ENCODE measurements at places on chromosomes 4 and X.

GRCh38 chr4:6272863-6273660 lies 3.4 kb downstream of the WFS1 start:
- DNase-seq, result peak; percentile 72

- no peak for DNase-seq
Observed at GRCh38 chr4:88879991-88880390, 177.0 kb downstream of the FAM13A start.

GRCh38 chrX:124256216-124256615 lies 76.2 kb upstream of the TEX13D start:
- no peak for DNase-seq

DNA sequence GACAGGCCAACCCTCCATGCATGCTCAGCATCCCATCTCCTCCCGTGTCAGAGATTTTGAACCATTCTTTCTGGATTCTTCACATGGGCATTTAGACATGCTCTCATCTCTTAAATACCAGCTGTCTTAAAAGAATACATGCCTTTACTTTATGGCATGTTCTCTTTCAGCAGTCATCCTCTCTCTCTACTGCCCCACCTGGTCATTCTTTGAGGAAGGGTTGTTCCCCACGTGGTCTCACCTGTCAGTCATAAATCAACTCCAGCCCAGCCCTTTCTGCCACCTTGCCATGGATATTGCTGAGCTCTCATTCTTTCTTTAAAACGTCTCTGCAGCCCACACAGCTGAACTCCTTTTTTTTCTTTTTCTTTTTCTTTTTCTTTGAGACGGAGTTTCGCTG lies 111.3 kb downstream of the ARHGAP10 start:
- DNase-seq, result peak; percentile 60

DNA sequence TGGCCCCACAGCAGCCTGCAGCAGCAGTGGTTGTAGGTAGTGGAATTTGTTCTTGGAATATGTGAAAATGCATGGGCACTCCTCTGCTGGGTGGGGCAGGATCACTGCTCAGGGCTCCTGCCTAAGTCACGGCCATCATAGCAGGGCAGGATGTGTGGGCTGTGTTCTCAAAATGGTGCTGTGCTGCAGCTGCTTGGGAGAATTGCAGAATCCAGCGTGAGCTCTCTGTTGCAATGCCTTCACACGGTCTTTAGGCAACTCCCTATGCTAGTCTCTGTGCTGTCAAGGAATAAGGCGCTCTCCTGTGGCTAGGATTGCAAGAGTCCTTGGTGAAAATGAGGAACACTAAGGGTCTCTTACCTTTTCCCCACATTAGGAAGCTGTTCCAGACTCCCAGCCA lies 42.9 kb downstream of the F8 start:
- DNase-seq, result no peak

- DNase-seq, result no peak
Observed at GRCh38 chr4:88731381-88731780, 33.8 kb upstream of the NAP1L5 start.

- DNase-seq, result peak; percentile 4
Observed at GRCh38 chr4:68451246-68452211, 4.3 kb downstream of the TMPRSS11E start.

GRCh38 chr4:37748485-37748884 lies 62.3 kb upstream of the RELL1 start:
- DNase-seq, result no peak

- DNase-seq, result no peak
Observed at GRCh38 chr4:25302626-25303025, 9.9 kb upstream of the ZCCHC4 start.

DNA sequence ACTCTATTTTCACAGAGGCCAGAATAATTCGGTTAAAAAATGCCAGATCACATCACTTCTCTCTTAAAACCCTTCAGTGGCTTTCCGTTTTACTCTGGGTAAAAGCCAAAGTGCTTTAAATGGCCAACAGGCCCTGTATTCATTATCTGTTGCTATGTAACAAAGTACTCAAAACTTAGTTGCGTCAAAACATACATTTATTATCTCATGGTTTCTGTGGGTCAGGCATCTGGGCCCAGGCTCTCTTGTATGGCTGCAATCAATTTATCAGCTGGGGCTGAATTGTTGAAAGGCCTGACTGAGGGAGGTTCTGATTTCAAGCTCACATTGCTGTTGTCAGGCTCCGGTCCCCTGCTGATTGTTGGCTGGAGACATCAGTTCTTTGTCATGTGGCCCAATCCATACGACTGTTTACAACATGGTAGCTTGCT lies 72.7 kb upstream of the H2AZ1 start:
- DNase-seq, result peak; percentile 36

DNA sequence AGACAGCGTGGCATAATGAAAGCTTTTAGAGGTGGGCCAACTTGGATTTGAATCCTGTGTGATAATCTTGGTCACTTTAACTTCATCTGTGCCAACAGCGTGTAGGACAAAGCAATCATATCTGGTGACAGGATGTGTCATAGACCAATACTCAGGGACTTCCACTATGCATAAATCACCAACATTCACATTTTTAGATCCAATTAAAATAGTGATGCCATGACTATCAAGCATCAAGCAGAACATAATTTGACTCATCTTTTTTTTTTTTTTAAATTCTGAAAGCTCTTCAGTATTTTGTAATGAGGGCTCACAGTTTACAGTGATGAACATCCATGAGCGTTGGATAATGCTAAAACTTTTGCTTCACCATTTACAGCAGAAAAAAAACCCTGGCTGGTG lies 27.3 kb upstream of the RAPGEF2 start:
- no peak for DNase-seq

DNA sequence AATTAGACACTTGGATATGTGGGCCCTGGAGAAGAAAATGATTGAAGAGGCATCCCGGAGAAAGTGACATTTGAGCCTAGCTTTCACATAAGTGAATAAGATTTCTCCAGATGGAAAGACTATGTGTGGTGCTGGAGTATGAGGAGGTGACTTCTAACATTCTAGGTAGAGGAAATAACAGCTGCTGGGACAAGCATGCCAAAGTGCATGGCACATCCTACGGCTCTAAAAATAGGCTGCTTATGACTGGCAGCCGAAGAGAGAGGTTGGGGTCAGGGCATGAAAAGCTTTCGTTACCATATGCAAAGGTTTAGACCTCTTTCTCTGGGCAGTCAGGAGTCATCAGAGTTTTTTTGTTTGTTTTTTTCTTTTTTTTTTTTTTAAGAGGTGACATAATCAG lies 142.0 kb downstream of the SOX3 start:
- DNase-seq, result no peak

GRCh38 chrX:63754136-63754859 lies 30.7 kb downstream of the ARHGEF9 start:
- peak; percentile 41 for DNase-seq

- DNase-seq, result no peak
Observed at GRCh38 chr4:159547645-159548308, 444.9 kb downstream of the RAPGEF2 start.

DNA sequence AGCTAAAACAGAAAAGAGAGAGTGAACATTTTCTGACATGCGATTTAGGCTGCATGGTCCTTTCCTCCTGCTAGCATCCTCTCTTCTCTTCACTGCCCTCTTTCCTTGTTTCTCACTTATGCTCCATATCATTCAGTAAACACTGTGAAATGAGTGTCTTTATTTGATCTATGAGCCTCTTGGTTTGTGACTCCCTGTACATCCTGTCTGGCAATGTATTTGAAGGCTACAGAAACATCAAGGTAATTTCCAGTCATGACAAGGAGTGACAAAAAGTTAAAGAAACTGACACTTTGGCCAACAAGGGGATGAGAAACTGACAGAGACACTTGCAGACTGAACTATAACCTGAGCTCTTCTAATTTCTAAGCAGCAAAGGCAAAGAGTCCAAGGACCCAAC lies 8.7 kb downstream of the FTHL17 start:
- no peak for DNase-seq

- DNase-seq, result no peak
Observed at GRCh38 chrX:24858004-24858746, 157.6 kb downstream of the ARX start.

DNA sequence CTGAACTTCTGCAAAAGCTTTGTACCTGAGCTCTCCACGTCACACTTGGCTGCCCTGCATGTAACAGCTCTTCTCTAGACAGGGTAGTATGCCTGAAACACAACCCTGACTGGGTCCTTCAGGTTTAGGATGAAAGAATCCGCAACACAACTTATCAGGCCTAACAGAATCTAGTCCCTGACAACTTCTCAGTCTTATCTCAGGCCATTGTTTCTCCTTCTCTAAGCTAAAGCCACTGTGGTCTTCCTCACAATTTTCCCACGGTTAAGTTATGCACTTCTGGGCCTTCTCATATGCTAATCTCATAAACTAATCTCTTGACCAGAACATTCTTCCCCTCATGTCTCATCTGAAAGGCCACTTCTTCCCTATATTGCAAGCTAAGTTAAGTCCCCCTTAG lies 10.8 kb upstream of the TMPRSS11B start:
- no peak for DNase-seq

- no peak for DNase-seq
Observed at GRCh38 chrX:28609003-28609402, 21.8 kb downstream of the IL1RAPL1 start.

DNA sequence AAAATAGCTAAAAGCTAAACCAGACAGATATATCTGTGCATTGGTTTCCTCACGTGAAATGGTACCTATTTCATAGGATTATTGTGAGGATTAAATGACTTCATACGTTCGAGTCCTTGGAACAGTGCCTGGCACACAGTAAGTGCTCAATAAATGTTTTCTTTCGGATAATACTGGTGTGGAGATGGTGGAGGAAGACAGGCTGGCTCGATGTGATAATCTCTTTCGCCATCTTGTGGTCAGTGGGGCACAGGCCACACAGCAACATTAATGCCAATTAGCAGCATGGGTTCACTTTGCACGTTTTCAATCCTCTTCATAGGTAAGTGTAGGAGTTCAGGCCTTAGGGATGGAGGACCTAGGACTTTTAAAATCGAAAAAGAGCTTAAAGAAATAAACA lies 9.3 kb downstream of the PAGE4 start:
- DNase-seq, result peak; percentile 59

DNA sequence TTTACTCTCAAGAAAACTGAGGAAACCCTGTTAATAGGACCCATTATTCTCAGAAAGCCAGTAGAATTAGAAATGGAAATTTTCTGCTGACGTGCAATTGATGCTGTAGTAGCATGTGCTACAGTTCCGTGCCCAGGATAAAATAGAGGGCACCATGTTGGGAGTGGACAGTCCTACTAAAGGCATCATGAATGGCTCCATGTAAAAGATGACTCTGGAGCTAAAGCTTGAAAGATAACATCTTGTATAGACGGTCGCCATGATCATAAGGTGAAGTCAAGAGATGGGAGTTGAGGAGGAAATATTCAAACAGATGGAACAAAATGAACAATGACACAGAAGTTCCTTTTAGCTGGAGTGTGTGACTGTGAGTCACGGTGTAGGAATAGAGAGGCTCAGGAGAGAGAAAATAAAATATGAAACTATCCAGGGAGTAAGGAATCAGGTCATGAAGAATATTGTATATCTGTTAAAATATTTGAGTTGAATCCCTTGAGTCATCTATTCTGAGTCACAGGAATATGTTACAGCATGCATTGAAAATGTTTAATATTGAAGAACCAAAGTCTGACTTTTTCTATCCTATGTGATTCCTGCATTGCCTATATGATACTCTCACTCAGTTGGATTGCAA lies 31.8 kb downstream of the ANXA10 start:
- no peak for DNase-seq

GRCh38 chr4:36235306-36235705 lies 9.0 kb downstream of the ARAP2 start:
- DNase-seq, result no peak

DNA sequence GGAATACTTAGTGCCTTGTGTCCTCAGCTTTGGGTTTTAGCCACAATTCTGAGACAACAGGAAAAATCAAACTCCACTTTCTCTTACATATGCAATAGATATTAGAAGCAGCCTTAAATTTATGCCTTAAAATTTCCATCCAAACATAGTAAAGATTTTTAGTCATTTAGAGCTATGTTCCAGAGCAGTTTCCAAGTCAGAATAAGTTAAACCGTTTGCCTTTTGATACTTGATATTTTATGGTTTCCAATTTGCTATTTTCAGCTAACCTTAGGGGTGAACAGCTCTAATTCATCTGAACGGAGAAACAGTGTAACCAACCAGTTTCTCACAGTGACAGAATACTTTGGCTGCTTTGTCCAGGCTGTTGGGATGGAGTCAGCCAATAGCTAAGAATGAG lies 125.8 kb upstream of the RXFP1 start:
- DNase-seq, result no peak

- DNase-seq, result no peak
Observed at GRCh38 chr4:183733181-183733580, 74.1 kb downstream of the TRAPPC11 start.

DNA sequence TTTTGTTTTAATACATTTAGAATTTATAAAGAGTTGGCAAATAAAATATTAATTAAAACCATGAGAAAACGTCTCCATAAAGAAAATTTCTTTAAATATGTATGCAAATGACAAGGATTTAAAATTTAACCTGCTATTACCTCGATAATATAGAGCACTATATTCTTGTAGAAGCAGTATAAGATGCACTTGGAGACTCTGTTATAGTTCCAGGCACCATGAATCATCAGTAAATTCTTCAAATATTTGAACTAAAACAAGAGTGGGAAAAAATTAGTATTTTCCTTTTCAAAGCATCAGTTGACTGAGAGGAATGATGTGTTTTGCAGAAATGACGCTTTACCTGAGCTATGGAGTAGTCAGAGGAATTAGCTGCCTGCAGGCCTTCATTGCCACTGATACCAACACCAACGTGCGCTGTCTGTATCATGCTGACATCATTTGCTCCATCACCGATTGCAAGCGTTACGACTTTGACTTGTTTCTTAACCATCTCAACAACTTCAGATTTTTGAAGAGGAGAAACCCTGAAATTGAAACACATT lies 67.3 kb downstream of the SHISA3 start:
- no peak for DNase-seq

- peak; percentile 5 for DNase-seq
Observed at GRCh38 chr4:101761405-101761804, 29.1 kb upstream of the BANK1 start.

- no peak for DNase-seq
Observed at GRCh38 chr4:86221002-86221401, 138.9 kb downstream of the MAPK10 start.

GRCh38 chr4:8372506-8372905 lies 68.0 kb downstream of the ACOX3 start:
- DNase-seq, result no peak

- no peak for DNase-seq
Observed at GRCh38 chr4:7941965-7942496, 2.4 kb upstream of the AFAP1 start.

DNA sequence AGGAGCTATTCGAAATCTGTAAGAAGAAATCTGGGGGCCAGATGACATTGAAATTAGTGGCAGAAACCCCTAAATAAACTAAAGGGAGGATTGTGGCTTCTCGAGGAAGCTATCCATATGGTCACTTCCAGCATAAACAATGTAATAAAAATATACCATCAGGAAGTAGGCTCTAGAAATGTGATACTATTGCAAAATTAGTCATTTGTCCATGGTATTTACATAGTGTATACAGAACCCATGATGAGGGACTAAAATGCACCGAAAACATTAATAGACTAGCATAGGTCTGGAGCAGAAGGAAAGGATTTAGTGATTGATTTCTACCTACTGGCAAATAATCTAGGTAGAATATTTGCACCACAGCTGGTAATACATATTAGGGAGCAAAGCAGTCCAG lies 1344.0 kb downstream of the FSTL5 start:
- DNase-seq, result no peak
